Spinal cord (tissue), 10 donors: ENCODE measurements at places on chromosomes 3 and 15.

DNA sequence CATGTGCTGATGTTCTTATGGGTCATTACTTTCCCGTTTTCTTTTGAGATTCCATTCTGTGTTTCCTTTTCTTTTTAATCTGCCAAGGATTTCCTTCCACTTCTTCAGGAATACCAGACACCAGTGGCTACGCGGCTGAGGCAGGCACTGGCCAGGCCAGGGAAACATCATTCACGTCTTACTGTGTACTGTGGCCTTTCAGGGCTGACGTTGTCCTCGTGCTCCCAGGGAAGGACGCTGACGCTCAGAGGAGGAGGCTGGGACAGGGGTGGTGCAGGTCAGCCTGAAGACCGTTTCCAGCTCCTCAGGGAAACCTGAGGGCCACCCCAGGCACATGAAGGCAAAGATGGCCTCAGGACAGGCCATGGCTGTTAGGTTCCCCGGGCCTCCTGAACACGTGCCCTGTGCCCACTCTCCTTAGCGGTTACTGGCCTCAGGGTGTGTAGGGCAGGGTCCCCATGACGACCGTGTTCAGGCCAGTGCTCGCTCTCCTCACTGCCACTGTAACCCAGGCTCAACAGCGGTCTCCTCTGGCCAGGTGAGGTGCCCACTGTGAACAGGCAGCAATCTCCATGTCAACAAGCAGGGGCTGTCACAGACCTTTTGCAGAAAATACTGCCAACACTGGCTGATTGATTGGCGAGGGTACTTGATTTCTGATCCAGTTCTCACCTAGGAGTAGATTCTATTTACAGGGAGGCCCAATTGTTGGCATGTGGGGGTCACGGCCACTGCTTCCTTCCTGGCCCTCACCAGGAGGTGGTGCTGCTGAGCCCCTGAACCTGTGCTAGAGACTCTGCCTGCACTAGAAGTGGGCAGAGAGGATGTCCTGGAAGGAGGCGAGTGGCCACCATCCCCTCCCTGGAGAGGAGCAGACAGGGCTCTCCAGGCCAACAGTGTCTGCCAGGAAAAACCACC lies 169.5 kb downstream of the ATP10A start:
- DNase-seq, result no peak

DNA sequence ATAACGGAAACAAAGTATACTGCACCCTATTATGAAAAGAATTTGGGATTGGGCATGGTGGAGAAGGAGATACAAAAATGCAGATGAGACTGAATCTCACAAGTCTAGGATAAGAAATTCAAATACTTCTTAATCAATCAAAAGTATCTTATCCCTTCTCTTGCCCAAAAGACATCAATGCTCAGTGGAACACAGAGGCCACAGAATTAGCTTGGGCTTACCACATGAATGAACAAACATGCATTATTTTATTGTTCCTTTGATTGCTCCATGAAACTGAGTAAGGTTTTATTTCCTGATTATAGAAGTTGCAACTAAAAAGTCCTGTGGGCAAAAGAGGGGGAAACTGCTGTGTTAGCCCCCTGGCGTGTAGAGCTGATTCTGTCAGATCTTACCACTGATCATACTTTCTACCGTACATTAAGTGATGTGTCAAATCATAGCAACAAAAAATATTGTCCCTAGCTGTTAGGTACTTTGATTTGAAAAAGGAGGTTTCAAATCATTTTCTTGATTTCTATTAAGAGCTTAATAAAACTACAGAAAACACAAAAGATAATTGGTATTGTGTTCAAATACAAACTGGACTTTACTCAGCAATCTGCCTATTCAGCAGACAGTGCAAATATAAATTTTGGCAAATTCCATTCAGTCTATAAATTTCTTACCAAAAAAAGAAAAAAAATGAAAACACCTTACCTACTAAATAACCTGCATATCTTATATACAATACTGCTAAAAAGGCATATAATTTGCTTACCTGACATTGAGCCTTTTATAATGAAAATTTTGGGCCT lies 7.9 kb upstream of the GASK1A start:
- no peak for DNase-seq

DNA sequence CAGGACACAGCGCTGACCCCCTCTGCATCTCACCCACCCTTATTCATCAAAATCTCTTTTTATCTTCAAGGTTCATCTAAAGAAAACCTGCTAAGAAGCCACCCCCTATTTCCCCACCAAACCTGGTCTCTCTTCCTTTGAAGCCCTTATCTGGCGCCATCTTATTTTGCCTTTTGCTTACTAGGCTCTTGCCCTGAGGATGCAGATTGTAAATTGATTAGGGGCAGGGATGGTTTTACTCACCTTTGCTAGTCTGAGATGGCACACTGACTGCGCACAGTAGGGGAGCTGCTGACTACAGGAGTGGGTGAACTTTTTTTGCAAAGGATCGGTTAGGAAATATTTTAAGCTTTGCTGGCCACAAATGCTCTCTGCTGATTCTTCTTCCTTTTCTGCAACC lies 78.9 kb upstream of the BHLHE40 start:
- DNase-seq, result no peak

- no peak for DNase-seq
Measured at GRCh38 chr3:192906940-192907339, 10.7 kb downstream of the MB21D2 start.

GRCh38 chr15:53126144-53126543 lies 336.0 kb upstream of the ONECUT1 start:
- no peak for DNase-seq

GRCh38 chr3:152056481-152056880 lies 183.0 kb downstream of the SUCNR1 start:
- DNase-seq, result no peak

DNA sequence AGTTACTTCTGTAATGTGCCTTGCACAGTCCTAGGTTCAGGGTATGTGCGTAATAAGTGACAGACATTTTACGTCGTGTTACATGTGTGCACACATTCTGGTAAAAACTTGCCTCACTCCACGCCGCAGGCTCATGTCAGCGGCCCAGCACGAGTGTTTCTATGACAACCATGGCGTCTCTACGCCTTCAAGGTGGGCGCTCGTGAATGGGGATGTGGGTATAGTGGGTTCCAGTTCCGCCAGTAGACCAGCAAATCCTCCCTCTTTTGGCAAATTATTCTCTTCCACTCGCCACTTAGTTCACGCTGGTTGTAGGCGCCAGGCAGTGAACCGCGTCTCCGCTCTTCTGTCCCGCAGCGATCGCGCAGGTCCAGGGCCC lies 40.3 kb downstream of the CHST14 start:
- DNase-seq, result peak; percentile 80

GRCh38 chr3:159236321-159236720 lies 434.5 kb downstream of the MFSD1 start:
- no peak for DNase-seq

GRCh38 chr3:102169915-102170479 lies 264.8 kb upstream of the ZPLD1 start:
- DNase-seq, result no peak

GRCh38 chr3:182631183-182632076 lies 161.9 kb upstream of the ATP11B start:
- no peak for DNase-seq

GRCh38 chr15:26893351-26894065 lies 26.6 kb downstream of the GABRA5 start:
- no peak for DNase-seq

GRCh38 chr3:5255404-5256344 lies 68.2 kb downstream of the EDEM1 start:
- no peak for DNase-seq

DNA sequence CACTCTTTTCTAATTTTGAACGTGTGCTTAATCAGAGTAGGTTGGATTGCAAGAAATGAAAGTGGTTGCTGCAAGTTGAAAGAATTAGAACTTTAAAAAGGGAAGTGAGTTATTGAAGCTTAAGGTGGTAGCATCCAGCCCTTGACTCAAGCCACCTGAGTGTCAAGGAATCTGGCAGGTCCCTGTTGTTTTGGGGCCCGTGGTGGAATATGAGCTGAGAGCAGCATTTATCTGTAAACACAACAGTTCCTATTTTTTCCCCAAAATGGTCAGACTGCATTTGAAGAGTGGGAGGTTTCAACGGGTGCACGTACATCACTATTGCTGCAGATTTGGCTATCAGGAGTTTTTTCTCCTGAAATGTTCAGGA lies 1.7 kb downstream of the ITPR1 start:
- DNase-seq, result no peak

GRCh38 chr3:14871456-14872200 lies 52.9 kb downstream of the FGD5 start:
- no peak for DNase-seq

DNA sequence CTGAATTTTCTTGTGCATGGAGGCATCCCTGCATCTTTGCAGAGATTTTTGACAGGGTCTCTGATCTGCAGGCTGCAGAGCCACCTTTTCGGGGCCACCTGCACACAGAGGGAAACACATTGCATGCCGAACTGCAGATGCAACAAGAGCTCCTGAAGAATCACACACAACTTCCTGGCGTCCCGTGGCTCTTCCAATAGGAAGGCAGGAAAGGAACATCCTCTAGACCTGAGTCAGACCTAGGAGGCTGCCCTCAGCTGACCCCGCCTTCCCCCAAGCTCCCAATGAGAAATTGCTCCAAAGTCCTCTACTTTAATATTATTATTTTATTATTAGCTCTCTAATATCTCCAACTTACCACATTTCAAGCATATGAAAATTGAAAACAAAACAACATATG lies 213.2 kb upstream of the ARRDC4 start:
- DNase-seq, result no peak

- DNase-seq, result no peak
Measured at GRCh38 chr3:170359178-170359704, 1.7 kb downstream of the SKIL start.

DNA sequence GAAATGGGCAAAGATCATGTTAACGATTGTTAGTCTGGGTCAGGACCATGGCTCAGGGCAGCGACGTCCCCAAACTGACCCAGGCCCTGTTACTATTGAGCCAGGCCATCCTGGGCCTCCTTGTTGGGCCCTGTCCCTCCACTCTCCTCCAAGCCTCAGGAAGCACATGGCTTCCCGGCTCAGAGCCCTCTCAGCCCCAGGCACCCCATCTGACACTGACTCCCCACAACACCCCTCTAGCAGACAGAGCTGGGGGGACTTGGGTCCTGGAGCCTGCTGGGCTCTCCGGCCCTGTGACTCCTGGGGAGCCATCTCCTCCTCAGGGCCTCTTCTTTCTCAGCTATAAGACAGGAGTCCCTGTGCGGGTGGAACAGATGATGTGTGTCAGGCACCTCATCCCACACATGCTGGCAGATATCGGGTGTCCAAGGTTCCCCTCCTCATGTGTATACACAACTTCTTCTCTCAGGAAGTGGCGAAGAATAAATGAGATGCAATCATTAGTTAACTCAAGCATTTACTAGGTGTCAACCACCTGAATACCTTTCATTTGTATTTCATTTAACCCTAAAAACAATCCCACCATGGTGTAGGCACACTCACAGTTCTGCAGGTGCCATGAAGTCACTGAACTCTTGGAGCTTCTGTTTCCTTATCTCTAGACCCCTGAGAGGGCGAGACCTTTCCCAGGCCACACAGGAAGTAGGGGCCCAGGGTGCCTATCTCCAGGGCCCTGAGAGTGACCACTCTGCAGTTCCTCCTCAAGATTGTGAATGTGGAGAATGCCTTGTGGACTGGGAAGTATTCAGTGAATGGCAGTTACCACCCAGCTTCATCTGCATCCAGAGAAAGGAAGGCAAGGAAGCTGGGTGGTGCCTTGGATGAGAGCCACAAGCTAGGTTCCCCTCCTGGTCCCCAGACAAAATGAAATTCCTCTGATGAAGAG lies 282.5 kb upstream of the TLE3 start:
- DNase-seq, result no peak

DNA sequence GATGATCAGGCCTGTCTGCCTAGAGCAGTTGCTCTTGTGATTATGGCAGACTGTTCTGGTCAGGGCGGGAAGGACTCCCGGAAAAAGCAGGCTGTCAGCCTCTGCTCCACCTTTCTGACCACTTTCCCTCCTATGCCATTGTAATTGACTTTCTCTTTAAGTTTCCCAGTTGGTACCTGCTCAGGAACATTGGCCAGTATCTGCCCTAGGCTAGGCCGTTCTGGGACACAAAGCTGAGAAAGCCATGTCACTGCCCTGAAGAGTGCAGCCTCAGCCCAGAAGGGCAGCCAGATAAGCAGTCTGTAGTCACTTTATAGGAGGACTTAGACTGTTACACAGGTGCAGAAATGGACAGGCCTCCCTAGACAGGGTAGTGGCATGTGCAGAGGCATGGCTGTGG lies 80.8 kb downstream of the CLSTN2 start:
- no peak for DNase-seq

GRCh38 chr3:146187334-146187950 lies 26.5 kb upstream of the PLOD2 start:
- DNase-seq, result no peak

GRCh38 chr3:16741103-16741758 lies 136.0 kb upstream of the DAZL start:
- DNase-seq, result no peak

GRCh38 chr15:48905216-48905615 lies 27.3 kb downstream of the EID1 start:
- DNase-seq, result no peak

DNA sequence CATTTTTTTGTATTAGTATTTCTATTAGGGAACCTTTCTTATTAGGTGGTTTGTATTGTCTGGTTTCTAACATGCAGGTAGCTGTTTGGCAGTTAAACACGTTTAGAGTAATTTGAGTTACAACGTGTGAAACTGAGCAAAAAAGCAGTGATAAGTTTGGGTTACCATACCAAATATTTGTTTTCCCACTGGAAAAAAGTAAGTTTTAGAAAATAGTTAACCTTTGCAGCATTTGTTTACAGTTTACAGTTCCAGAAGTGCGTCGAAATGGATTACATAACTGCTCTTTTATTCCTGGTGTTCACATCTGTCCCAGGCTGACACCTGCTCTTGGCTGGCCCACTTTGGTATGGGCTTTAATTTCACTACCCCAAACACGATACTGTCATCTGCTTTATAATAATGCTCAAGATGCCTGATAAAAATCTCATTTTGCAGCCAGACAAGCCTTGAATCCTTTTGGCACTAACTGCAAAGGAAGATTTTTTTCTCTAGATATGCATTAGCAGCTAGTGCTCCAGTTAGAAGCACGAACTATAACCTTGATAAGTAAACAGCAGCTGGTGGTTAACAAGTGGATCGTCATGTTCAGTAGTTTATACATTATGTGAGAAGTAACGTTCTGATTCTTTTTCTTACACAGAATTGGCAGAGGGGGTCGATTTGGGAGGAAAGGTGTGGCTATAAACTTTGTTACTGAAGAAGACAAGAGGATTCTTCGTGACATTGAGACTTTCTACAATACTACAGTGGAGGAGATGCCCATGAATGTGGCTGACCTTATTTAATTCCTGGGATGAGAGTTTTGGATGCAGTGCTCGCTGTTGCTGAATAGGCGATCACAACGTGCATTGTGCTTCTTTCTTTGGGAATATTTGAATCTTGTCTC lies 5.3 kb downstream of the EIF4A2 start:
- no peak for DNase-seq

GRCh38 chr15:51842852-51843737 lies 13.6 kb downstream of the TMOD3 start:
- DNase-seq, result no peak

- DNase-seq, result peak; percentile 29
Measured at GRCh38 chr3:39541917-39542329, 74.4 kb downstream of the MOBP start.

DNA sequence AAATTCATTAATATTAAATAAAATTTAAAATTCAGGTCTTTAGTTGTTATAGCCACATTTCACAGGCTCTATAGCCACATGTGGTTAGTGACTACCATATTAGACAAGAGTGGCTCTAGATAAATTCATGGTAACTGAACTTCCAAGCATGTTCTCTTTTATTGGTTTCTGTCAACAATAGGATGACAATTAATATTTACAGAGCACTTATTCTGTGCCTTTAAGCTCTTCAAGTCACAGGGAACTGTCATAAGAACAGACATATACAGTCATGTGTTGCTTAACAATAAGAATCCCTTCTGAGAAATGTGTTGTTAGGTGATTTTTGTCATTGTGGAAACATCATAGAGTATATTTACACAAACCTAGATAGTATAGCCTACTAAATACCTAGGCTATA lies 38.8 kb upstream of the SLC25A36 start:
- no peak for DNase-seq
